ENCODE measurements at places on chromosomes 4 and X. TPM values are rescaled to one million over a fixed set of nuclear protein-coding genes. Genes with fewer than 3 reads are reported as not detected.

The PDE6B gene
- total RNA-seq = 19.8 TPM

The MGAT4D gene
- total RNA-seq = not detected

The VSIG4 gene
- not detected for total RNA-seq

The H2BW2 gene
- not detected for total RNA-seq

The RRH gene
- total RNA-seq = 0.33 TPM

DNA sequence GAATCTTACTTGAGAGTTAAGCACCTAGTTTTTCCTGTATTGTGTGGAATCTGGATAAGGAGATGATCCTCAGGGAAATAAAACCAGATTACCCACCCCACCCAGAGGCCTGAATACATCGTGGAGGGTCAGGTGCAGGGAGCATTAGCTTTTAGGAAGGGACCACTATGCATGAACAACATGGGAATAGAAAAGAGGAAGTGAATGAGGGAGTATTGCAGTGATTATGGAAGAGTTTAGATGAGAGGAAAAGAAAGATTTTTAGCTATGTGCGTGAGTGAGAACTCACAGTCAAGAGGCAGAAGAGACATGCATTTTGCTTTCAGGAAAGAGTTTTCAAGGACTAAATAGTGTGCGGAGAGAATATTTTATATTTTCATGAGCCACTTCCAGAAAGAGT lies 222.3 kb upstream of the S100G start:
- H3K36me3 ChIP-seq = no peaks in the 10 kb centered on the region
- no peak for DNase-seq
- H3K4me1 ChIP-seq = peaks cover 1% of the 10 kb centered on the region

GRCh38 chrX:7093305-7093704 lies 54.2 kb upstream of the STS start:
- H3K36me3 ChIP-seq = no peaks in the 10 kb centered on the region
- no peak for DNase-seq
- peaks cover 5% of the 10 kb centered on the region for H3K4me1 ChIP-seq
- H3K27me3 ChIP-seq = no peaks in the 10 kb centered on the region

- H3K4me3 ChIP-seq = no peak overlapping the region
- no peak for DNase-seq
- peaks cover 4% of the 10 kb centered on the region for H3K4me1 ChIP-seq
- H3K27ac ChIP-seq = no peak overlapping the region
- H3K36me3 ChIP-seq = no peaks in the 10 kb centered on the region
- H3K27me3 ChIP-seq = peaks cover 3% of the 10 kb centered on the region
These were observed 1.7 kb upstream of the SLC6A8 start for GRCh38 chrX:153685751-153686696.

DNA sequence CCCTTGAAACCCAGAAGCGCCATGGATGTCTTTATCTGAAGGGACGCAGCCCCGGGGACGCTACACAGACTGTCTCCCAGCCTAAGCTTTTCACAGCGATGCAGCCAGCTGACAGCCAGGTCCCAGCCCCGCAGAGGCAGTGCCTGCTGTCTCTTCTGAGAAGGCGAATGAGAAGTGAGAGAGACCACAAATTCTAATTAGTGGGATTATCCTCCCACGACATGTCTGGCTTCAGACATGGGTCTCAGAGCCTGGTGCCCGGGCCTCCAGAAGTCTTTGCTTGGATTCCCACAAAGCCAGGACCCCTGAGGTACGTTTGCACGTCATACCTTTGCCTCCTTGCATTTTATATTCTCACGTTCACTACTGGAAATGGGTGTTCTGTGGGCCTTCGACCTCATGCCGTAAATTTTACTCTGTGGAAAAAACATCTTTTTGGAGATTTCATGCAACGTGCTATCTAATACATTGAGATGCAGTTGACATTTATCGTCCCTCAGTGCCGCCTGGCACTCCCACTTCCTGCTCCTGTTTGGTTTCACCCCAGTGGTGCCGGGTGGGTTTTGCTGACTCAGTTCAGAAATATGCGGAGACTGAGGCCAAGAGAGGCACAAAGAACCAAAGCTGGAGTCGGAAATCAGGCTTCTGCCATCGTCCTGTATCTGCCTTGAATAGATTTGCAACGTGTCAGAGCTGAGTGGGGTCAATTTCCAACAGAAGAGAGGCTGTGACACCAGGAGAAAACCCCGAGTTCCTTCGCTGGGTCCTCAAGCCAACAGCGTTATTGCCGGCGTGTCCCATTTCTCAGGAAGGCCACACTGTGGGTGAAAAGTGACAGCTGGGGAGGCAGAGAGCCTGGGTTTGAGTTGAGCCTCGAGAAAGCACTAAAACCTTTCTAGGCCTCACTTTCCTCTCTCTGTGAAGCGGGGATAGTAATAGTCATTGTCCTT lies 114.4 kb downstream of the STK32B start:
- H3K4me1 ChIP-seq = no peaks in the 10 kb centered on the region
- no peaks in the 10 kb centered on the region for H3K27me3 ChIP-seq
- H3K36me3 ChIP-seq = no peaks in the 10 kb centered on the region
- H3K4me3 ChIP-seq = no peak overlapping the region
- DNase-seq = no peak

Measured in T-cell (primary cell).